Endothelial cell of umbilical vein (primary cell): ENCODE measurements at places on chromosomes 5 and 9.
A peak's percentile ranks its signal among the peaks of the same experiment; 100 is the strongest.

GRCh38 chr9:132670457-132671391 lies at the start of gene GTF3C4:
GTF3C4 (plus strand) TSS chr9:132670464; CDS start chr9:132670599, 135 bp downstream.
- DNase-seq: peak; percentile 58

GRCh38 chr9:127116088-127116726 lies 6.2 kb downstream of the ANGPTL2 start:
- DNase-seq: no peak

DNA sequence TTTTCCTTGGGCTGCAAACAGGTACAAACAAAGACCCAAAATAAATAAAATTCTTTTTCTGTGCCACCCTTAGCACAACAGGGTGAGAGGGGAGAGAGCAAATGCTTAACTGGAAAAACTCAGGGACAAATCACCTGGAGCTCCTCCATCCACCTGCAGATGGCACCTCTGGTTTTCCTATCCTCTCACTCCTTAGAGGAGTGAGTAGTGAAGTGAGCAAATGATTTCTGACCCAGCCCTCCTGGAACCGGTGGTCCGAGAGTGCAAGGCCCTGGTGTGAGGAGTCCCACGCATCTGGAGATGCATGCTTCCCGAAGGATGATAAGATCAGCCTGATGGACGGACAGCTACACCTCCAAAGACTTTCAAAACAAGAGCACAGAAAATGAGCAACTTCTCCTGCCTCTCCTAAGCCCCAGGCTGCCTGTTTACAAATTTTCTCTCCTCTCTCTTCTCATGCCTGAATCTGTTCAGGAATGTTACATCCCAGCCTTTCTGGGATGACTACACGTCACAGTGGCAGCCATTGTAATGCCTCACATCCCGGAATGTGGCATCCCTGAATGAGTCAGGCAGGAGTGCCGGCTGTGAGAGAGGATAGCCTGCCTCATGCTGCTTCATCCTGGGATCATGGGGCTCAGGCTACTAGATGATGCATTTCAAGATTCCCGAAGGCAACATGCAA lies 86.4 kb downstream of the ADRB2 start:
- DNase-seq: peak; percentile 79

- no peak for DNase-seq
These were observed 13.3 kb downstream of the LCP2 start for GRCh38 chr5:170284231-170284630.

DNA sequence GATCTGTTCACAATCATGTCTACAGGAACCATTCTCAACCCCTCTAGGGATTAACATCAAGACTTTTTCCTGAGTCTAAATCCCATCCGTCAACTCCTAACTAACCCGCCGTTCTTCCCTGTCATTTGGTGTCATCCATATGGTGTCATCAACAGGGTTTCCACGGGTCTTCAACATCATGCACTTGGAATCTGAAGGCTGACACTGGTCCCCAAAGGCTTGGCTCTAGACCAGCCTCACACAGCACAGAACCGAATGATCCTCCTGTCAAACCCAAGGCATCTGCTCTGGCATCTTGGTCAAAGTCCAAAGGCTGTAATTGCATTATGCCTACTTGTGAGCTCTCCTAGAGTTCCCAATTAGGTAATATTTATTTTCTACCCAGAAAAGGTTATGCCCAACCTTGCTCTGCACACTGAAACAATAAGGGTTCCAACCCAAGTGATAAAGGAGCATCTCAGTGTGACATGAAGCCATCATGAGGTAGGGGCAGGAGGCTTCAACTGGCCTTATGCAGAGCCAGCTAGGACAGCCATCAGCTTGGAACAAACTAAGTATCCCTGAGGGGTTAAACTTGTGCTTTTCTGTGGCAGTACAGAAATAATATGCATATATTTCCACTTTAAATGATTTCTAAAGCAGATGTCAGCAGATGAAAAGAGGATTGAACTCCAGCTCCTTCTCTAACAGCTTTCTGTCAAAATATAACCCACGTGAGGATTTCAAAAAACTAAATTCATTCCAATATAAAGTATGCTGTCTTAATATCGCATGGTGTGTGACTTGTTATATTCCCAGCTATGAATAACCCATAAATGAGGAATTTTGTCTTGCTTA lies 13.9 kb downstream of the ENC1 start:
- DNase-seq: no peak

- no peak for DNase-seq
These were observed 6.4 kb upstream of the ETF1 start for GRCh38 chr5:138549414-138549813.

DNA sequence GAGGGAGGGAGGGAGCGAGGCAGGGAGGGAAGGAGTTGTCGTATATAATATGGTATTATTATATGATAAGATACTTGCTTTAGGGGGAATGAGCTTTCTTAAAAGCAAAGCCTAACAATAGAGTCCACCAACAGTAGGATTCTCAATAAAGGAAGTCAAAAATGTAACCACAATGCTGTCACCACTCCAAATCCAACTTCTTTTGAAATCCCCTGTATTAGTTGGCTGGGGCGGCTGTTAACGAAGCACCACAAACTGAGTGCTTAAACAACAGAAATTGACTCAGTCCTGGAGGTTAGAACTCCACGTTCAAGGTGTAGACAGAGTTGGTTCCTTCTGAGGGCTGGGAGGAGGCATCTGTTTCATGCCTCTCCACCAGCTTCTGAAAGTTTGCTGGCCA lies 23.1 kb downstream of the GAS1 start:
- DNase-seq: no peak

- DNase-seq: peak; percentile 28
These were observed 93.6 kb upstream of the TLE4 start for GRCh38 chr9:79477955-79478771.

DNA sequence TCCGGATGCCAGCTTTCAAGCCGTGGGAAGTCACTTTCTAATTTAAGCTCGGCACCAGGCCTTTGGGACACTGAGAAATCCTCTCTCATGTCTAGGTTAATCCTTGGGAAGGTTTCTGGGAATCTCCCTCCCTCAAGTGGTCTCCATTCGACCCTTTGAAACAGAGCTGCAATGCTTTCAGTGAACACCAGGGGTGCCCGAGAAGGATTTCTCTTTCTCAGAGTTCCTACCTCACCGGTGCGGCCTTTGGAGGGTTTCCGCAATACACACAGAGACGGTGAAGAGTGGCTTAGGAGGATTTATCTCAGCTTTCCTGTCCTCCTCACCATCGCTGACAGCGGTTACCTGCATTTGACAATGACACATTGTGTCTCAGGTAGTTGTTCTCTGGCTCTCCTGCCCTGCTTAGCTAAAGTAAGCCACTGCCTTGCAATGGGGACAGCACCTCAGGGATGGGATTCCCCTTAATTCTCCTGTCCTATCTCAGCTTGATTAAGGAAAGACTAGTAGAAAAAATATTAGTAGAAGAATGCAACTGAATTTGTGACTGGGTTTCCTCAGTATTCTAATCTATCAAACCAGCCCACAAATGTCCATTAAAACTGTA lies 180.6 kb downstream of the GABRG2 start:
- DNase-seq: no peak

GRCh38 chr5:149240354-149240998 lies 31.2 kb upstream of the AFAP1L1 start:
- DNase-seq: no peak

DNA sequence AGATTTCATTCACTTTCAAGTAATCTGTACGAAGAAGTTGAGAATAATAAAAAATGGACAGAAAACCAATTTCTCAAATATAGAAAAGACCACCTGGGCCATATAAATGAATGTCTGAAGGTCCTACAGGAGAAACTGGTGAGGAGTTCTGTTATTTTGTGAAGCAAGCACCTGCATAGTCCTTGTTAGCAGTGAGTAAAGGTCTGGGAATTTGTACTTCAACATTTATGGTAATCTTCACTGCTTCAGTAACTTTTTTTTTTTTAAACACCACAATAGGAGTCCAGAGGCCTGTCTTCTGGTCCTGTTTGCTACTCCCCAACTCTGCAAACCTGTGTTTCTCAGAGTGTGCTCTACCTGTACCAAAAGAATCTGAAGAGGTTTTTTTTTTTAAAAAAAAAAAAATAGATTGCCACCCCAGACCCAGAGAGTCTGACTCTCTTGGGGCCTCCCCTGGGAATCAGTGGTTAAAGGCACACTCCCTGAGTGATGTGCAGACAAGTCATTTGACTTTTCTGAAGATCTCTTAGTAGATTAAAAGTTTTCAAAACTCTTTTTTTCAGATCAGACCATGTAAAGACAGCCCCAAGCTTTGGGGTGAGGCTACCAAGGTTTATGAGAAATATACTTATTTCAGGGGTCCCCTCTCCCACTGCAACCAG lies 55.5 kb downstream of the FAM81B start:
- DNase-seq: no peak

GRCh38 chr9:127783111-127784008 lies 2.5 kb upstream of the CDK9 start:
- peak; percentile 48 for DNase-seq

- DNase-seq: no peak
These were observed at the start of gene PLEKHG4B for GRCh38 chr5:91556-92263. PLEKHG4B (plus strand) TSS chr5:92168; CDS start chr5:92232, 64 bp downstream.

GRCh38 chr9:2417730-2418129 lies 203.9 kb upstream of the VLDLR start:
- no peak for DNase-seq

DNA sequence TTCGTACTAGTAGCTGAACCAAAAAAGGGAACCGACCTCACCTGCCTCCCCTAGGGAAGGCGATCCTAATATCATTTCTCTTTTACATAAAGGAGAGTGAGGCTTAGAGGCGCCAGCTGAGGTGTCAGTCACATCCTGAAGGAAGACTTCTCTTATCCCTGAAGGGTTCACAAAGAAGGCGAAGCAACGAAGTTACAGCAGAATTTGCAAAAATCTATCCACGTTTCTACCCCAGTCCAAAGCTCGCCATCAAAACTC lies 598 bp upstream of the KIAA1191 start:
- no peak for DNase-seq

DNA sequence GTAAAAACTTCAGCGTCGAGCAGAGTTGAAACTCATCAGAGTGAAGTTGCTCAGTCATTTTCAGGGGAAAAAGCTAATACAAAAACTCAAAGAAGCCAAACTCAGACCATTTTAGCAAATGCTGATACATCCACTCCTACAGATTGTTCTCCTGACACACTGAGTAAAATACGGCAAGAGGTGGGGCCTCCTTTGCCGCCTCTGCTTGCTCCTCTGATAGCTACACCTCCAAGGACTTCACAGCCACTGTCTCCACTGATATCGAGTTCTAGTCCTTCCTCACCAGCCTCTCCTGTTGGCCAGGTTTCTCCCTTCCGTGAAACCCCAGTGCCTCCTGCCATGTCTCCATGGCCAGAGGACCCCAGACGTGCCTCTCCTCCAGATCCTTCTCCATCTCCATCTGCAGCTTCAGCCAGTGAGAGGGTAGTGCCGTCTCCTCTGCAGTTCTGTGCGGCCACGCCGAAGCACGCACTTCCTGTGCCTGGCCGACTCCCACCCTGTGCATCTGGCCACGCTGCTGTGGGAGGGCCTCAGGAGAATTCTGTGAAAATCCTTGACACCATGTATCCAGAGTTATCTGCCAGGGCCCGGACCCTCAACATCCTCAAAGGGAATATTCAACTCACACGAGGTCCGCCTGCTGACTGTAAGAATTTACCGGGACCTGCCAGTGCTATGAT lies 41.7 kb downstream of the ICE1 start:
- no peak for DNase-seq

GRCh38 chr9:97747201-97747965 lies 50.2 kb upstream of the XPA start:
- no peak for DNase-seq

- no peak for DNase-seq
These were observed 336.9 kb downstream of the ARHGEF28 start for GRCh38 chr5:73962801-73963425.

DNA sequence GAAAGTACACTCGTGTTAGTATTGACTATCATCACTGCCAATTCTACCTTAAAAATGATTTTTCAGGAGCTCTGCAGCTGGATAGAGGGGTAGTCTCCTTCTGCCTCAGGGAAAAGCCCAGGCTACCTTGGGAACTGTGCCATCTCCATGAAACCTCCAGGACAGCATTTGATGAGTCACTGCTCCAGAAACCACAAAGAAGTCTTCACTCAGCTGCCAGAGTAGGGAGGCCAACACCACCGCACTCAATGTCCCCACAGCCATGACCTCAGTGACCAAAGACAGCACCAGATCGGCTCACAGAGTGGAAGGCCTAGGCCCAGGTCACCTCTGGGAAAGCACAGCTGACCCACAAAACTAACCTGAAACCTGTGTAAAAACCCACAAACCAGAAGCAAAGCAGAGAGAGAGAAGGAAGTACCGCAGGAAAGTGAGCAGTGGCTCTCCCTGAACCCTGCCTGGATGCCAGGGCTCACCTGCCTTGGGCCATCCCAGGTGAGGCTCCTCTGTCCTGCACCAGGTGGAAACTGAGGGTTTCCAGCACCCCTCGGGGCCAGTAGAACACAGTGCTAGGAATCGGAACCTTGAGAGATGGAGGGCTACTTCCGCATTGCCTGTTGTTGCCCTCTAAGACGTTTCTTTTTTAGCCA lies 30.0 kb downstream of the S1PR3 start:
- DNase-seq: peak; percentile 18

GRCh38 chr5:14748180-14748900 lies 83.8 kb downstream of the OTULIN start:
- no peak for DNase-seq

GRCh38 chr9:96524045-96524444 lies 74.1 kb downstream of the HABP4 start:
- no peak for DNase-seq

- DNase-seq: peak; percentile 54
These were observed 22.2 kb upstream of the MGAT1 start for GRCh38 chr5:180824630-180825476.

DNA sequence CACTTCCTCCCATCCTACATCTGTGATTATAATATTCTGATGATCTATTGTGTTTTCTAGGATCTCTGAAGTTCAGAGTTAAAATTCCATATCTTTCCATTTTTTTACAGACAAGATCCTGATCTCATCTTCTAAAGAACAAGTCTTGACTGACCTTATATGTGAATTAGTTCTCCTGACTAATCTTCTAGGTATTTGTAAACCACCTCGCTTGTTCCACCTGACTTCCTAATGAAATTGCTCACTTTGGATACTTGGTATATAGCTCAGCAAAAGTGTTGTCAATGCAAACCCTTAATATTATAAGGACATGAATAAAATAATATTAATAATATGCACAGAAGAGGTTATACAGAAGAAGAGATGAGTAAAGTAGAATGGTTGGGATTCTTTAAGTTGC lies 68.2 kb upstream of the NR4A3 start:
- no peak for DNase-seq

GRCh38 chr9:6816581-6816980 lies 58.8 kb downstream of the KDM4C start:
- DNase-seq: no peak

DNA sequence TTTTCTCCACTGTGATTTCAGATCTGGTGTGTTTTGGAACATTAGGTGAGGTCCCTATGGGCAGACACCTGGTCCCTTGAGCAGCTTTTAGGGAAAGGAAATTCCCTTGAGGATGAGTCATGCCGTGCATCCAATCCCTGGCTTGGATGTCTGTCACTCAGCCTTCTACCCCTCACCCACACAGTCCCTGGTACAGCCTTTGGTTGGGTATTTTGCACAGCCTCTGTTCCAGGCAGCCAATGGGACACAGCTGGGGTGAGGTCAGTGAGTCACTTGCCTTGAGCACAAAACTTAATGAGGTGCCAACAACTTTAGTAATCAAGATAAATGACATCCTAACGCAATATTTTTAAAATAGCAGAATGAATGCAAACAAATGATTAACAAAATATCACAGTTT lies 22.7 kb upstream of the SVEP1 start:
- no peak for DNase-seq
